ENCODE measurements at places on chromosomes 3 and 15.

DNA sequence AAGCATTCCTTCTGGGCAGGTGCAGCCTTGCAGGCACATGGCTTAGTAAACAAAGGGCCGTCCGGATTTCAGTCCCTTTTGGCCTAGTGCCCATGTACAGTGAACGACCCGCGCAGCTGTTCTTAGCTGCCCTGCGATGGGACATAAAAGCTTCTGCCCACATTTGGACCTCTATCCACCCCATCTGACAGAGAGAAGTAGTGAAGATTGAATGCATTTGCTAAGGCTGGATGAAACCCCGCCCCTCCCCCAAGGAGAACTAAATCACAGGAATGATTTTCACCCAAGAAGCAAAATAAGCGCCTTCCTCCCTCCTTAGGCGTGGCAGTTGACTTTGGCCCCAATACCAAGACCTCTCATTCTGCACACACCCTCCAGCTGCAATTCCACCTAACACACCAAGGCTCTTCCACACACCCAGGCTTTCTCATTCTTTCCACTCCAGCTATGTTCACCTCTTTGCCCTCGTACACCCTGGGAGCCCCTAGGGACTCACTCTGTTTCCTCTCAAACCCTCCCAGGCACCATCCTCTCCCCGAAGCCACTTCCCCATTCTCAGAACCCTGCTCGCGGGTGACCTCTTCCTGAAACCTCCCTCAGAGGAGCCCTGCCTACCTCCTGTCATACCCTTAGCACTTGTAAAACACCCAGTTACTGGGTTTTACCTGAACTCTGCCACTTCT is 14.1 kb upstream of the HRH1 start:
- DNase-seq, result peak; percentile 76

GRCh38 chr3:64488939-64489338 is 198.9 kb downstream of the ADAMTS9 start:
- DNase-seq, result no peak

GRCh38 chr3:43345877-43346276 is 59.5 kb downstream of the SNRK start:
- DNase-seq, result peak; percentile 38

GRCh38 chr3:53709860-53710674 is 136.2 kb downstream of the CHDH start:
- peak; percentile 60 for DNase-seq

DNA sequence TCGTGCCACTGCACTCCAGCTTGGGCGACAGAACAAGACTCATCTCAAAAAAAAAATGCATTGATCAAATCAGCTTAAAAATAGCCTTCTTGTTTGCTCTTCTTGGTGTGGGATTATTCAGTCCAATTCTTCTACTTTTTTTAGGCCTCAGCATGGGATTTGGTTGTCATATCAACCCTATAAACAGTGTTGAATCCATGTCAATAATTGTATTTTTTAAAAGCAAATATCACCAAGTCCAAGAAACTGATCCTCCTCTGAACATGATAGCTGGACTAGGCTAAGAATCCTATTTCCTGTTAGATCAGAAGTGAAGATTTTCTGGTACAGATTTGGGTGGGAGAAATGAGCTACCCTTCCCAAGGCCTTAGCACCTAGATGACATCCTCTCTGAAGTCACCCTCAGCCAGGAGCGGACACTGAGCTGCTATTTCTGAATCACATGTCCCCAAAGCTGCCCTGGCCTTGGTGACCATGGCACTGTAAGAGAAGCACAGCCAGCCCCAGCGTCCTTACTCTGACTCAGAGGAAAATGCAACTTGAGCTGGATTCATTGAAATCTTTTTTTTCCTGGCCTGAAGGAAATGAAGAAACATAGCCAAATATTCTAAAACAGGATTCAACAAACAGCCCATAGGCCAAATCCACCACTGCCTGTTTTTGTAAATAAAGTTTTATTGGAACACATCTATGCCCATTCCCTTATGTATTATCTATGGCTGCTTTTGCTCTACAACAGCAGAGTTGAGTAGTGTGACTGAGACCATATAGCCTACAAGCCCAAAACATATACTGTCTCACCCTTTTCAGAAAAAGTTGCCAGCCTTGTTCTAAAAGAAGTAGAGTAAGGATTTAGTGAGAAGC is 215.9 kb upstream of the CTDSPL start:
- no peak for DNase-seq

DNA sequence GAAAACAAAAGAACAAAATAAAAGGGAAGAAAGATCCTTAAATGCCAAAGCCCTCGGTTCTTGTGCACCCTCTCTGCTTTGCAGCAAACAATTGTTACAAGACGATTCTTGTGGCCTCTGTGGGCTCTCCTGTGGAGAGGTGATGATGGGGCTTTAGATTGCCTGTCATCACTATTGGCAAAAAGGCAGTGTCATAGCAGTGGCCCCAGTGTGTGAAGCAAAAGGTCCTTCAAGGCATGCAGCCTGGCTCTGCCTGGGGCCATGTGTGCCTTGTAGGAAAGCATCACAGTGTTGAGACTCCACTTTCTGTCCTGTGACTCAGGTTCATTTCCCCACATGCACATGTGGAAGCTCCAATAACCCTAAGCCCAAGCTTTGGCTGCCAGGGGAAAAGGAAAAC is 43.7 kb downstream of the POC1A start:
- DNase-seq, result no peak

- DNase-seq, result no peak
Measured at GRCh38 chr3:90253131-90253530, 1145.7 kb downstream of the EPHA3 start.

DNA sequence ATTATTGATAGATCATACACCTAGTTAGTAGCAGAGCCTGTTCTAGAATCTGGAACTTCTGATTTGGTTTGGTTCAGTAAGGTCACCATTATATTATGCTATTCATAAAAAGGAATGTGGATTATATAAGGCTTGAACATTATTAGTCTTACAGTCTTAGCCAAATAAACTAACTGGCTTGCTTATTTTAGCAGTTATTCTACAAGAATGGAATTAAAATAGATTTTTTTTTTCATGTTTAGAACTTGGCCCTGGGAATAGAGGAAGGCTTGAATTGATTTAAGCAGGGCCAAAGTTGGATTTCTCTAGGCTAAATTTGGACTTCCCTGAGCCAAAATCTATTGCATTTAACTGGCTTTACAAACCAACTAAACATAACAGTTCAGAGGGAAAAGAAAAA is 24.4 kb downstream of the DTWD1 start:
- no peak for DNase-seq

DNA sequence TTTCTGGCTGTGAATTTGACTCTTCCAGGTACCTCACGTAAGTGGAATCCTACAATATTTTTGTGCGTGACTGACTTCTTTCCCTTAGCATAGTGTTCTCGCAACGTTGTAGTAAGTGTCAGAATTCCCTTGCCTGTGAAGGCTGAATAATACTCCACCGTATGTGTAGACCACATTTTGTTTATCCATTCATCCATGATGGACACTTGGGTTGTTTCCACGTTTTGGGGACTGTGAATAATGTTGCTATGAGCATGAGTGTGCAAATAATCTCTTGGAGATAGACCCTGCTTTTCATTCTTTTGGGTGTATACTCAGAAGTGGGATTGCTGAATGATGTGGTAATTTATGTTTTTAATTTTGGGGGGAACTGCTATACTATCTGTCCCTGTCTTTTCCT is 82.2 kb downstream of the APBA2 start:
- no peak for DNase-seq

DNA sequence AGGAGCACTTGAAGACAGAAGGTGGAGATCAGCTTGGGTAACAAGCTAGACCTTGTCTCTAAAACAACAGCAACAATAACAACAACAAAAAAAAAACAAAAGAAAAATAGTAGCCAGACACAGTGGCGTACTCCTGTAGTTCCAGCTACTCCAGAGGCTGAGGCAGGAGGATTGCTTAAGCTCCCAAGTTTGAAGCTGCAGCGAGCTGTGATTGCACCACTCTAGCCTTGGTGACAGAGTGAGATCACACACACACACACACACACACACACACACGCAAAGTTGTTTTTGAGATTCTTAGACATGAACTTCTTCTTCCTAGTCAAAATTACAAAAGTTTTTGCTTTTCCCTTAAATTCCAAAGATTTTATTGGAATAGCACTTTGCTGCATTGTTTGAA is 93.0 kb upstream of the IGSF10 start:
- peak; percentile 63 for DNase-seq

GRCh38 chr3:111241960-111242359 is 170.3 kb downstream of the NECTIN3 start:
- no peak for DNase-seq

DNA sequence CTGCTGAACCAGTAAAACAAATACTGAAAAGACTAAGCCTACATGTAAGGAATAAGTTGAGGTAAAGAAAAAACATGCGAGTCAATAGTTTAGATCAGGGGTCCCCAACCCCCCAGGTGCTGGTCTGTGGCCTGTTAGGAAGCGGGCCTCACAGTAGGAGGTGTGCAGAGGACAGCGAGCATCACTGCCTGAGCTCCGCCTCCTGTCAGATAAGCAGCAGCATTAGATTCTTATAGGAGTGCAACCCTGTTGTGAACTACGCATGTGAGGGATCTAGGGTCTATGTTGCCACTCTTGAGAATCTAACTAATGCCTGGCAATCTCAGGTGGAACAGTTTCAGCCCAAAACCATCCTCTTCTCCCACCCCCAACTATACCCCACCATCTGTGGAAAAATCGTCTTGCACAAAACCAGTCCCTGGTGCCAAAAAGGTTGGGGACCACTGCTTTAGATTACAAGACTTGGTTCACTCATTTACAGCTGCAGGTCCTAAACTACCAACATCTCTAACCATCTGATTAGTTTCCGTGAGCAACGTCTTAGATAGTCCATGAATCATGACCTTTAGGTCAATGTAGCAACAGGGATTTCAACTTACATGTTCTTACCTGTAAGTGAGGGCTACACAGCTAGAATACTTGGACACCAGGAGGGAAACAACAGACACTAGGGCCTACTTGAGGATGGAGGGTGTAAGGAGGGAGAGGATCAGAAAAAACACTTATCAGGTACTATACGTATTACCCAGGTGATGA is 66.7 kb downstream of the TRANK1 start:
- DNase-seq, result no peak

- no peak for DNase-seq
Measured at GRCh38 chr15:41994772-41995475, 22.6 kb upstream of the EHD4 start.

- DNase-seq, result no peak
Measured at GRCh38 chr15:88388686-88389085, 78.5 kb downstream of the MRPL46 start.

- peak; percentile 81 for DNase-seq
Measured at GRCh38 chr3:17355591-17355990, 386.8 kb downstream of the TBC1D5 start.

- DNase-seq, result no peak
Measured at GRCh38 chr3:27526614-27527315, 42.6 kb upstream of the SLC4A7 start.

- DNase-seq, result no peak
Measured at GRCh38 chr15:80203361-80203885, 48.6 kb downstream of the CTXND1 start.

GRCh38 chr15:42593143-42593542 is 17.7 kb downstream of the STARD9 start:
- DNase-seq, result peak; percentile 63

DNA sequence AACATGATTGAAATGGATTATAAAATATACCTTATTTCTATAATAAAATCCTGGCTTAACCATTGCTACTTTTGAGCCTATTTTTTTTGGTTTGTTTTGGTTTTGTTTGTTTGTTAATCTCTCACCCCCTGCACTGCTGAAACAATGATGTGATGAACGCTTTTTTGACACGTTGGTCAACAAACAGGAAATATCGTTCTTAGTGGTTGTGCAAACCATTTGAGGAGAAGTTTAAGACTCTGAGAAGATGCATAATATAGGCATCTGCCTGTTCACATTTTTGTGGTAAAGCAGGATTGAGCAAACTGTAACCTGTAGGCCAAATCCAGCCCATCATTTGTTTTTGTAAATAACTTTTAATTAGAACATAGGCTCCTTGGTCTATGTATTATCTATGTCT is 75.5 kb upstream of the MDFIC2 start:
- no peak for DNase-seq

- DNase-seq, result no peak
Measured at GRCh38 chr3:18438586-18438985, 13.4 kb upstream of the SATB1 start.

DNA sequence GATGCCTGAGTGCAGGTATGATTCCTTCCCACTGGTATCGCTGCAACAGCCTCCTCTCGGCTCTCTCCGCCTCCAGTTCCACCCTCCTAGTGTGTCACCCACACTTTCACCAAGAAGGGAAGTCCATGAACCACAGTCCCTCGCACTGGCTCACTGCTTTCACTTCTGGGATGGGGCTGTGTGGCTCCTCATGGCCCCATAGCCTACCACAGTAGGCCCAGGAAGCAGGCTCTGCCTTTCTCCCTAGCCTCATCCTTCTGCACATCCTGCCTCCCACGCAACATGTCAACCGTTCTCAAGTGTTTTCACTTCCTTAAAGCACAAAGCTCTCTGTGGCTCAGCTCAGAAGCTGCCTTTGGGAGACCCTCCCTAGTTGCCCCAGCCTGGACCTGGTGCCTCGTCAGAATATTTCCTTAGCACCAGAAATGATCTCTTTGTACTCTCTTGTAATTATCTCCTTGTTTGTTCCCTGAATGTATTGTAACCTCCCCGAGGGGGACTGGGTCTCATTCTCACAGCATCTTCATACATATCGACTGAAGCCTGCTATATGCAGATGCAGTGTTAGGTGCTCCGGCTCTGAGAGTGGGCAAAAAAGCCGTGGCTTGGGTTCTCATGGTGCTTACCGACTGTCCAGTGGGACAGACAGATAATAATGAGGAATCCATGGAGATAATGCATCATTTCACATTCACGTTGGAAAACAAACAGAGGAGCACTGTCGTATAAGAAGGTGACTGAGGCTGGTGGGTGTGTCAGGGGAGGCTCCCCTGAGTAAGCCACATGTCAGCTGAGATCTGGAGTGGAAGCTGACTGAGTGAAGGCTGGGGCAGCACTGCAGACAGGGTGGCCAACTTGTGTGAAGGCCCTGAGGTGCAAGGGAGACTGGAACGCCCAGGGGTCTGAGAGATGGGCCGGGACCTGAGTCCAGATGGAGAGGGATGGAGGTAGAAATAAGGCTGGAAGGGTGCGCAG is 107.1 kb downstream of the DGKG start:
- no peak for DNase-seq

- DNase-seq, result peak; percentile 45
Measured at GRCh38 chr3:139677388-139678155, at the start of gene NMNAT3. TSS of gene NMNAT3 (minus strand) at chr3:139677972. CDS start at chr3:139627724, 50,248 bp downstream.

- peak; percentile 42 for DNase-seq
Measured at GRCh38 chr3:132637590-132637989, 22.0 kb downstream of the ACAD11 start.

DNA sequence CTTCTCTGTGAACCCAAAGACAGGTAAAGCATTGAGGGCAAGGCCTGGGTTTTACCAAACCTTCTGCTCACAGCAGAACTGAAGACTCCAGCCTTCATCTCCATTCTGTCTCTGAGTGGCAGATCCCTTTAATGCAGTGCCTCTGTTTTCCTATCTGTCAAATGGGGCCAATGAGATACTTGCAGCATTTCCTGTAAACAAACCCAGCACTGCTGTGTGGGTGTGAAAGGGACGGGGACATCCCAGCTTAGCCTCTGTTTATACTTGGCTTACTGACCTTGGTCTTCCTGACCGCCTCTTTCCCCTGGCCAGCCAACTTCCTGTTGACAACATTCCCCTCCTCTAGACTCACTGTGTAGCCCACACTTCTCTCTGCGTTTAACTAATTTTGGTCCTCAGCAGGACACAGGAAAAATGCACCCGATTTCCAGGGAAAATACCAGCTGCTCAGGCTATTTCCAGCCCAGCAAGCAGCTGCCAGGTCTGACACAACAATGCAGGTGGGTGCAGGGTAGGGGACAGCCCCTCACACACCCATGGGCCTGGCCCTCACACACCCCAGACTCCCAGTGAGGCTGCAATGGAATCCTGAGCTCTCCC is 105.9 kb upstream of the HERC1 start:
- peak; percentile 71 for DNase-seq

GRCh38 chr3:126911162-126912026 is 71.5 kb upstream of the PLXNA1 start:
- DNase-seq, result peak; percentile 98
